ENCODE measurements at places on chromosomes 16 and 17.

- DNase-seq: no peak
Observed at GRCh38 chr17:77280304-77281121, 139.7 kb downstream of the SEC14L1 start.

DNA sequence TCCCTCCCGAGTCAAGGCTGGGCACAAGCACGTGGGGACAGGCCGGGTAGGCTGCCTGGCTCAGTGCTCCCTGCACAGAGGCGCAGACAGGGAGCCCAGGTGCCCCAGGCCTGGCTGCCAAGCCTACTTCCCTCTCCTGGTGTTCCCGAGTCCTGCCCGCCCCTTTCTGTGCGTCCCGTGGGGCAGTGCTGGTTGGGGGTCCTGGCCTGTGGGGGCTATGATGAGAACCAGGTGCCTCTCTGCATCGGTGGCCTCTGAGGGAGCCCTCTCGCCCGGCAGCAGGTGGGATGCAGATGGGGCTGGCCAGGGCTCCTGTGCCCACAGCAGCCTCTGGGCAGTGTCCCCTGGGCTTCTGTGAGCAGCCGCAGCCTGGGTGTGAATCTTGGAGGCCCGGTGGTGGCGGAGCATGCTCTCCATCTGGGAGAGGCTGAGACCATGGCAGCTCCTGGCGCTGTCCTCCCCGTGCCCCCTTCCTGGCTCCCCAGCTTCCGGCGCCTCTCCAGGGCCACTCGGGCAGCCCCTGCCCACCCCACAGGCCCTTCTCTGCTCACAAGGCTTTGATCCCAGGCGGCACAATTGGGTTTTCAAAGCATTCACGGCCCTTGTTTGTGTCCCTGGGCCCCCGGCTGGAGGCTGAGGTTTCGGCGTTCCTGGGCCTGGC lies 7.2 kb downstream of the CENPX start:
- no peak for DNase-seq

- no peak for DNase-seq
Observed at GRCh38 chr16:83831456-83831987, 23.7 kb downstream of the HSBP1 start.

DNA sequence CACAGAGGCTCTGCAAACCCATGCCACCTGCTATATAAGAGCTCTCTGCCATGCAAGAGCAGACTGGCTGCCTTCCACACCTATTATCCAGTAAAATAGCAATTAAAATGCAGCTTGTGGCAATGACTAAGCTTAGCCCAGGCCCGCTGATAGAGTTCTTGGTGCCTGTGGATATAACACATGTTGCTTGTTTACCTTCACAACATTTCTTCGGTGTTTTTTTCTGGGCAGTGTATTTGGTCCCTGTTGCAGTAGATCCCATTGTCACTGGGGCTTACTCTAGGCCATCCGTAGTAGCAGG lies 63.5 kb downstream of the SPECC1 start:
- DNase-seq: no peak

GRCh38 chr16:8863594-8864424 lies 5.0 kb downstream of the CARHSP1 start:
- DNase-seq: no peak

Data from CD4-positive, alpha-beta T cell treated with Interleukin-12 subunit alpha and Interleukin-12 subunit beta, for 1 hour (primary cell).